NCI-H1417 (cell line): ENCODE measurements at places on chromosomes 4 and X.

DNA sequence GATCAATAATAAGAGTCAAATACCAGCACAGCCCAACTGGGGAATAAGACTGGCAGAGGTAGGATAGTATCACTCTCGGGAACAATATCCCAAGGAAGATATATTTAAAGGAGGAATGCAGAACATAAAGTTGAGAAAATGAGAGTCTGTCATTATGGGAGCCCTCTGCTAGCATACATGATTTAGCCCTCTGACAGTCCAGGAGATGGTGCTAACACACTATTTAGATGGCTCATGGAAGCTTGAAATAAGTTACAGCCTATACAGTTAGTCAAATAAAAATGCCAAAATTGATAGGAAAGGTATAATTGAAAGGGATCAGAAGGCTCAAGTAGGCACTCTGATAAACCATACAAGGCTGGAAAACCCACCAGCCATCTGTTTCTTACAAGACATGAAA lies 201.0 kb upstream of the NEIL3 start:
- no peak for DNase-seq

DNA sequence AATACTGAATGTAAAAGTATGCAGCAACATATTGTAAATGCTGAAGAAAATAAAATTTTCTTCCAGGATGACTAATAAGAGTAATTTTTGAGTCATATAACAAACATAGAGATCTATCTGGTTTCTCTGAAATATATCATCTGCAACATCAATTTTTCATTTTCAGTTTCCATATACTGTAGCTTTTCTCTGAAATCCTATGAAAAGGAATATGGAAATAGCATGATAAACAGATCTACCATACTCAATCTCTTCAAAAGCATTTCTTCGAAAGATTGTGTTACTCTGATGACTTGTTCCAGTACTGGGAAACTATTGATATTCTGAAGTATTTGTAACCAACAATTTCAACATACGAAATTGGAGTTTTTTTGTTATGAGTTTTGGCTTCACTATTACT lies 1156.7 kb downstream of the FAM133A start:
- DNase-seq, result no peak

DNA sequence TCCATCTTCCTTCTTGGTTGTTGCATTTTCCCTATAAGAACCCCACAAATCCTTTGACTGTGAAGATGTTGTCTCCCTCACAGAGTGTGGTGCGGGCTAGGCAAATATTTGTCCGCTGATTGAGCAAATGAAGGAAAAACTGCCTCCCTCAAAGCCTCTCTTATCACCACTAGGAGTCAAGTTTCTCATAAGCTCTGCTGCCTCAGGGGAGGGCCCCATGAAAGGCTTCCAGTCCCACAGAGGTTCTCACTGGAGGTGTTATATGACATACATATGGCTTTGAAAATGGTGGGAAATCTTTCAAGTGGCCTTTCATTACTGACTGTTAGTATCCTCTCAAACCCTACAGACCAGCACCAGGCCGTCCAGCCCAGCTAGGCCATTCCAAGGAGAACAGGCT lies 9.3 kb downstream of the VGLL1 start:
- DNase-seq, result no peak

- no peak for DNase-seq
These were observed 28.2 kb downstream of the SAT1 start for GRCh38 chrX:23811108-23811651.

DNA sequence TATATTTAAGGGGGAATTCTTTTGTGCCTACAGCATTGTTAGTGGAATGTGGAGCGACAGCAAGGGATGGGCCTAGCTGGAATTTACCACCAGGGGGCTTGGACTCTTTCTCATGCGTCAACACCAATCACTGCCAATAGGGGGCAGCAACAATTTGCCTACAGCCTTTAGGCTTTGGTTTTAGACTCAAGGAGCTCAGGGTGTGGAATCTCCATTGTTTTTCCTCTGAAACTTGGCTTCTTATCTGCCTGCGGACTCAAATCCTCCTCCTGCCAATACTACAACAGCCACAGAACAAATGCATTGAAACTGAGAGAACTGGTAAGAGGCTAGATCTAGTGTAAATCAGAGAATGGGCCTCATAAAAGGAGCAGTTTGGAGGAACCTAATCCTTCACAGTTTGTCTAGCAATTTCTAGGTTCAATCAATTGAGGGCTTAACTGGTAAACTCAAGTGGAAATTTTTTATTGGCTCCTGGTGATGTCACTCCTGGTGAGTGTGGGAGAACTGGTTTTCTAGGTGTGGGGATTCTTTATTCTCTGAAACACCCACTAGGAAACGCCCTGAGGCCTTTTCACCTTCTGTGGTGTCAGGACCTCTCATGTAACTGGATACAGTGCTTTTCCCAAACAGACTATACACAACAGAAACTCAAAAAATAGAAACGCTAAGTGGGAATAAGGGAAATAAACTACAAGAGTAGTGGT lies 27.9 kb upstream of the TMSB4X start:
- DNase-seq, result peak; percentile 95

GRCh38 chr4:148740701-148741100 lies 298.5 kb upstream of the NR3C2 start:
- DNase-seq, result no peak

- DNase-seq, result no peak
These were observed 124.8 kb upstream of the SLIT2 start for GRCh38 chr4:20126906-20127305.

GRCh38 chrX:16903274-16904022 lies 33.3 kb upstream of the RBBP7 start:
- no peak for DNase-seq

DNA sequence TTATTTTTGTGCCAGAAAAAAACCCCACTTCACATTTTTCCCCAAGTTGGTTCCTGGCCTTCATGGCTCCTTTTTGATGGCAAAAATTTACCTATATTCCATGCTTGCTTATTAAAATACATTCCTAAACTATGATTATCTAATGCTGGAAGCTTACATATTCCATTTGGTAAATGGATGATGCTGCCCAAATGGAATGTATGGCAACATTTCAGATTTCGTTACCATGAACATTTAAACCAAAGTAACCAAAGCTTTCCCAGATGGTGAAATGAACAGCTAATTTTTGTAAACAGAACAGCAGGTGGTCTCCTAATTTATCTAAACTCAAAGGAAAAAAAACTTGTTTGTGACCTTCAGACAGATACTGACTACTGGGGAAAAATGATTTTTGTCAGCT lies 110.8 kb upstream of the TEX13A start:
- DNase-seq, result no peak

DNA sequence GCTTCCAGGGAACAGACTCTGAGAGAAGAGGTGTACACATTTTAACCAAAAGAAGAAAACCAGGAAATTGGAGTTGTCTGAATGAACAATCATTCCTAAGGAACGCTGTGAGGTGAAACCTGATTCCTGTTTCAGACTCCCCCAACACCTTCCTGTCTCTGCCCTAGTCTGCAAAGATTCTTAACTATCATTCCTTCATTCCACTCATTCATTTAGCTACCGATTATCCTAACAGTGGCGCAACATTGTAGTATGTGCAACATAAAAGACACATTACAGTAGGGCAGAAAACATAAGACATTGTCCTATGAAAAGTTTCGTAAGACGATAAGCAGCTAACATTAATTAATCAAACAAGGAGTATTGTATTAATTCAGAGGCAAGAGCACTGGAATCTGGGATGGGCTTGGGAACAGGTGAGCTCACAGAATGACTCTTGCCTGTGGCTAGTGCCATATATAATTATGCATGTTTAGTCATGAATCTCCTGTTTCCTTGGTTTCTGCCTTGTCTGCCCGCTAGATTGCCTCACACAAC lies 23.8 kb upstream of the ADH7 start:
- no peak for DNase-seq

DNA sequence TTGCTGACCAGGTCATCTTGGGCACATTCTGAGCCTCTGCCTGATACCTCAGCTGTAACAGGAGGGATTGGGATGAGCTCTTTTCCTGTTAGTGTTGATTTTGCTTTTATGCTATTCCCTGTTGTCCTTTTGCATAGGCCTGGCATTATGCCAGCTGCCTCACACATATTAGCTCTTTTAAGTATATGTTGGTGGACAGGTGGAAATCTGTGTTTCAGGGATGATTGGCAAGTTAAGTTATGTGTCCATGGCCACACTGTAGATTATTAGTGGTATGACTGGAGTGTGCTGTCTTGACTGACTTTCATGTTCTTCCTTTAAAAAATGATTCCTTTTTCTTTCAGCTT lies 28.9 kb downstream of the NSD2 start:
- peak; percentile 8 for DNase-seq

DNA sequence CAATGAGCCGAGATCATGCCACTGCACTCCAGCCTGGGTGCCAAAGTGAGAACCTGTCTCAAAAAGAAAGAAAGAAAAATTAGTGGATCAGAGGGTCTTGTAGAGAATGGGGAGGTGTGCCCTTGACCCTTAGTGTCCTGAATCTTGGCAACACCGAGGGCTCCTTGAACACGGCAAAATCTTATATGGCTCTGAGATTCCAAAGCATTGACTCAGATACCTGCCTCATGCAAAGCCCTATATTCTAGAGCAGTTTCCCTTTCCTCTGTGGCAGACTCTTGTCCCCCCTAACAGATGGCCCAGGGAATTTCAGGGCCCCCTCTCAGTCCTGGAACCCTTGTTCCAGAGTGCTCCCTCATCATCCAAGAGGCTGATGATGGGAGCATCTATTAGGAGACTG lies 6.8 kb downstream of the CLDN2 start:
- DNase-seq, result no peak

GRCh38 chrX:7841084-7841805 lies 1.7 kb upstream of the VCX start:
- DNase-seq, result no peak

DNA sequence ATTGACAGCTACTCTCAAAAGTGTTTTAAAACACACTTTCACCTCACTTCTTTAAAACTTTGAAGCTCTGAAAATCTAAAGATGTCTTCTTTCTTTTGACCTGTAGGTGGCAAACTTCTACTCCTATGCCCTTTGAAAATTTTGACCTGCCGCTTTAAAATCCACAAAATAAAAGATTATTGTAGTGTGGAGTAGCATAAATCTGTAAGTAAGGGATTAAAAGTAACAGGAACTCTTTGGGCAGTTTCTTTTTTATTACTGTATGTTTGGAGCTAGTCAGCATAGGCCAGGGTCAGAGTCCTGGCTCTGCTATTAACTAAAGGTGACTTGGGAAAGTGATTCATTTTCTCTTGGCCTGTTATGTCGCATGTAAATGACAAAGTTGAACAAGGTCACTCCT lies 25.5 kb downstream of the BBS12 start:
- DNase-seq, result peak; percentile 62

- no peak for DNase-seq
These were observed 135.0 kb downstream of the RAB28 start for GRCh38 chr4:13349096-13349495.

DNA sequence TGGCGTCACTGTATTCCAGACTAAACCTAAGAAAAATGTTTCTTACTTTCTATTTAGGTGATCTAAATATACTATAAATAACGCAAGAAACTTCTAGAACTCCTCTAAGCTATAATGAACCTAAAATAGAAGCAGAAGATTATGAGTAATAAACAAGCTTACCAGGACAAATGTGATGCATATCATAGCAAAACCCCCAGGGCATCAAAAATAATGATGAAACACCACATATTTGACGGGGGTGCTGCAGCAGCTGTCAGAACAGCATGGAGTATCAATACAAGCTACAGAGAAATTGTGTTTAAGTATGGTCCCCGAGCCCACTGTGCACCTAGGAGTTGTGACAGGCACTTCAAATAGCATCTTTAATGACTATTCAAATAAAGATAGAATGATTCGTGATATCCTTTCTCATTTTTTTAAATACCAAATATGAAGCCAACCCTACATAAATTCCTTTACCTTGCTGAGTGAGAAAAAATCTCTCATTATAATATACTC lies 337.3 kb downstream of the CENPC start:
- no peak for DNase-seq

- DNase-seq, result no peak
These were observed 30.9 kb downstream of the RASSF6 start for GRCh38 chr4:73589261-73589847.

DNA sequence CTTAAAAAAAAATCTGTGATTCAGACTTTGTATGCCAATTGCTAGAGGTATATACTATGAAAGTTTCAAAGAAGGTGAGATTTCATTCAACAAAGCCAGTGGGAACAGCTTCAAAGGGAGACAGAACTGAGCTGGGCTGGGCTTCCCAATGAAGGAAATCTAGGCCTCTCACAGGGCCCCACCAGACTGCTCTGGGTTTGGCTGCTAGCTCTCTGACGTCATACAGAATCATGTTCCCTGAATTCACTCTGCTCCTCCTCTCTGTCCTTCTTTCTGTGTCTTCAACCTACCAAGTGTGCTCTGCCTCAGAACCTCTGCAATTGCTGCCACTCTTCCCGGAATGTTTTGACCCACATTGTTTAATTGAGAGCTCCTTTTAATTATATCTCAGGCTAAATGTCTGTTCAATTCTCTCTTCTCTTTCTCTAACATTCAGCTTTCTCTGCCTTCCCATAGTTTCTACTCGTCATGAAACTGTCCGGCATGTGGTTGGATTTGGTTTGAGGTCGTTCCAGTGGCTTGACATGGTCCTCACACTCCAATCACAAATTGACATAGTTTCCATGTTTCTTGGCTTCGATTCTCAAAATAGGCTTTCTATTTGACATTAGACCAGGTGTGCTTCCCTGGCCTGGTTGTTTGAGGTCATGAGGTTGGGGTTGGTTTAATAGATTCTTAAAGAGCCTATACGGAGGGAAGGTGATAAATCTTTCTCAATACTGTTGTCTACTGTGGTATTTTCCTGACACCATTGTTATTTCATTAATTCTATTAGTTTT lies 282.1 kb upstream of the EMCN start:
- DNase-seq, result no peak
